ENCODE measurements at places on chromosomes 7 and 10. TPM values are rescaled to one million over a fixed set of nuclear protein-coding genes. Genes with fewer than 3 reads are reported as not detected.

Gene MYPN
- total RNA-seq, result 0.22 TPM

DNA sequence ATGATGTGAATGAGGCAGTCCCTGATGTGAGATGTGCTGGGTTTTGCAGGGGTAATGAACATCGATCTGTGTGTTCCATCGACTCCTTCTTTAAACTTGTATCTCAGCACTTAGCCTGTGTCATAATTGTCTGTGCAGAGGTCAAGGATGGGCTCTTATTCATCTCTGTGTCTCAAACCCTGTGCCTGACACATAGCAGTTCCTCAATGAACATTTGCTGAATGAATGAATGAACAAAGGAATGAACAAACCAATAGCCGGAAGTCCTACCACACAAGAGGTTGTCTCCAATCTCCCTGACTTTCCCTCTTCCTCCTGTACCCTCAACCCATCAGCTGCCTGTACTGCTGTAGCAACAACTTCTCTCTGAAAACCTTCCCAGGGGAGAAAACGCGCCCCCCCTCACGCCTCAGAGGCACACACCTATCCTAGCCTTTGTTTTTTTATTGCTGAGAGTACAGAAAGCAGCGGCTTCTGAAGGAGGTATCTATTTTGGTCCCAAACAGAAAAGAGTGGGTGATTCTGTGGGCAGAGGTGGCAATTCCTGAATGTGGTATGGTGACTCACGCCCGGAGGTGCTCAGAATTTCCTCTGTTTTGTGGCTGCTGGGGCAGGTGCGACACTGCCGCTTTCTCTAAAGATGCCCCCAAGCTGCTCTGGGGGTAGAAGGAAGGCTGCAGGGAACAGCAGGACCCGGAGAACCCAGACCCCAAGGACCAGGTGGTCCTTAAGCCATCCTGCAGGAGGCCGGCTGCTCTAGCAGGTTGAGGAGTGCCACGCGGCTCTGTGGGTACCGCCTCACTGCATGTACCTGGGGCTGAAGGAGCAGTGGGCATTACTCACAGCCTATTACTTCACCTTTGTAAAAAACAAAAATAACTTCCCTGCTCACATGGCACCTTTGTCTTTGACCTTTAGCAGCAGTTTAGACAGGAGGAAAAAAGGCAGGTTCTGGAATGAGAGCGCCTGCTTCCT lies 9.6 kb downstream of the IL2RA start:
- H3K4me1 ChIP-seq, result peaks cover 14% of the 10 kb centered on the region
- no peaks in the 10 kb centered on the region for H3K36me3 ChIP-seq
- peak; percentile 41 for DNase-seq
- no peak overlapping the region for H3K27ac ChIP-seq
- peaks cover 83% of the 10 kb centered on the region for H3K27me3 ChIP-seq

GRCh38 chr10:1412531-1413189 lies 324.7 kb downstream of the ADARB2 start:
- no peaks in the 10 kb centered on the region for H3K36me3 ChIP-seq
- no peak for DNase-seq
- H3K27ac ChIP-seq, result no peak overlapping the region
- no peaks in the 10 kb centered on the region for H3K27me3 ChIP-seq
- H3K4me1 ChIP-seq, result no peaks in the 10 kb centered on the region
- no peak overlapping the region for H3K4me3 ChIP-seq

GRCh38 chr10:29068302-29068701 lies 220.6 kb upstream of the LYZL1 start:
- H3K36me3 ChIP-seq, result no peaks in the 10 kb centered on the region
- H3K4me3 ChIP-seq, result no peak overlapping the region
- H3K27me3 ChIP-seq, result no peaks in the 10 kb centered on the region
- H3K4me1 ChIP-seq, result peaks cover 29% of the 10 kb centered on the region
- DNase-seq, result no peak
- no peak overlapping the region for H3K27ac ChIP-seq

Gene PTPRZ1
- 9.8 TPM for total RNA-seq

DNA sequence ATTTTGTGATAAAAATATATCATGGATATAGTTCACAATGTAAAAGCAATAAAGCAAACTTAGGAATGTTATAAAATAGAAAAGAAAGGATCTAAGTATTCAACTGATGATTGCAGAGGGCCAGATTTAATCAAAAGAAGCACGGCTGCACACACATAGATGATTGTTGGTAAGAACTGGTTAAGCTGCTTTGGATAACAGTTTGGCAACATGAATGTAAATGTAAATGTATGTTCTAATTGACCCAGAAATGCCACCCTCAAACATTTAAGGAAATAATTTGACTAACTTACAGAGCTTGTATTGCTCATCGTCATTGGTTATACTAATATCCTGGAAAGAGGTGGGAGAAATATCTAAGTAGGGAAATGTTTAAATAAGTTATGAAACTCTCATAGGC lies 13.1 kb downstream of the ZNF485 start:
- H3K27me3 ChIP-seq, result no peaks in the 10 kb centered on the region
- peaks cover 10% of the 10 kb centered on the region for H3K4me1 ChIP-seq
- peaks cover 25% of the 10 kb centered on the region for H3K36me3 ChIP-seq
- no peak for DNase-seq
- no peak overlapping the region for H3K4me3 ChIP-seq

Gene OR2A12
- not detected for total RNA-seq

- no peak overlapping the region for H3K4me3 ChIP-seq
- peak; percentile 52 for DNase-seq
- H3K36me3 ChIP-seq, result peaks cover 9% of the 10 kb centered on the region
- no peaks in the 10 kb centered on the region for H3K27me3 ChIP-seq
- H3K4me1 ChIP-seq, result peaks cover 2% of the 10 kb centered on the region
These were observed 22.7 kb downstream of the ARL3 start for GRCh38 chr10:102691285-102692066.

Gene NYAP1
- total RNA-seq, result not detected

- peak; percentile 18 for DNase-seq
- no peaks in the 10 kb centered on the region for H3K36me3 ChIP-seq
- no peaks in the 10 kb centered on the region for H3K27me3 ChIP-seq
- no peak overlapping the region for H3K27ac ChIP-seq
- H3K4me1 ChIP-seq, result no peaks in the 10 kb centered on the region
These were observed 211.6 kb upstream of the AGK start for GRCh38 chr7:141339603-141340002.

Gene TMEM270
- total RNA-seq, result not detected

DNA sequence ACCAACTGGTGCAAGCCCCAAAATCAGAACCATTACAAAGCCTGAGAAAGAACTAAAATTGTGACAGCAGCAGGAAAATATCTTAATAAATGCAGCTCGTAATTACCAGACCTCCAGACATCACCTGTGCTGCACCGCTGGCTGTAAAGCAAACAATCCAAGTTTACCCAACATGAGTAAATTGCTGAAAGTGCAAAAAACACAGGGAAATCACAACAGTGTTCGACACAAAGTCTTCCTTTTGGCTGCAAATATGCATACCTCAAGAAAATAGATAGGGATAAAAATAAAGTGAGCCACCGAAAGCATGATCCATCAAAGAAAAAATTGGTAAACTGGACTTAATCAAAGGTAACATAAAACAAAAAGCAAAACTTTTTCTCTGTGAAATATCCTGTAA lies 101.7 kb downstream of the SLC16A9 start:
- no peak for DNase-seq
- H3K27me3 ChIP-seq, result no peaks in the 10 kb centered on the region
- H3K27ac ChIP-seq, result no peak overlapping the region
- no peak overlapping the region for H3K4me3 ChIP-seq
- H3K4me1 ChIP-seq, result peaks cover 10% of the 10 kb centered on the region
- no peaks in the 10 kb centered on the region for H3K36me3 ChIP-seq

Gene NUPR2
- total RNA-seq, result not detected

DNA sequence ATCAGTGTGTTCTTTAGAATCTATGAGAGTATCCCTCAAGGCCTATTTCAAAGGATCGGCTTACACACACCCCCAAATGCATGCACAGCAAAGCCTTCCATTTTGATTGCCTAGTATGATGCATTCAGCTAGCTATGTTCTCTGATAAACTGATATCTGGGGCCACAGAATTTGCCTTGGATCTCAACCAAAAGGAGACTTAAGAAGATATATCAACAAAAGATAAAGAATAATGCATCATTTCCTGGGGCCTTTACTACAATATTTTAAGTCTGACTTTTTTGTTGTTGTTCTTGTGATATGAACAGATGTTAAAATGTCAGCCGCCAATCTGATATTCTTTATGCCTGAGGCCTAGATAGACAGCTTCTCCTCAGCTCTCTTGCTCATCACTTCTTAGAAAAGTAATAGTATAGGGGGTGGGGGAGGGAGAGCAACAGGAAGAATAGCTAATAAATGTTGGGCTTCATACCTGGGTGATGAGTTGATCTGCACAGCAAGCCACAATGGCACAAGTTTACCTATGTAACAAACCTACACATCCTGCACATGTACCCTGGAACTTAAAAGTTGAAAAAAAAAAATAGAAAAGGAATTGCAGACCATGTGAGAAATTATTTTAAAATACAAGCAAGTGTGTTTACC lies 792.9 kb upstream of the GHITM start:
- H3K27ac ChIP-seq, result no peak overlapping the region
- H3K36me3 ChIP-seq, result no peaks in the 10 kb centered on the region
- H3K4me1 ChIP-seq, result peaks cover 9% of the 10 kb centered on the region
- no peaks in the 10 kb centered on the region for H3K27me3 ChIP-seq

Gene MMS19
- total RNA-seq, result 67.0 TPM

- no peaks in the 10 kb centered on the region for H3K27me3 ChIP-seq
- no peak overlapping the region for H3K27ac ChIP-seq
- H3K4me3 ChIP-seq, result no peak overlapping the region
- peaks cover 12% of the 10 kb centered on the region for H3K36me3 ChIP-seq
These were observed 75.8 kb downstream of the C1GALT1 start for GRCh38 chr7:7257899-7258692.

DNA sequence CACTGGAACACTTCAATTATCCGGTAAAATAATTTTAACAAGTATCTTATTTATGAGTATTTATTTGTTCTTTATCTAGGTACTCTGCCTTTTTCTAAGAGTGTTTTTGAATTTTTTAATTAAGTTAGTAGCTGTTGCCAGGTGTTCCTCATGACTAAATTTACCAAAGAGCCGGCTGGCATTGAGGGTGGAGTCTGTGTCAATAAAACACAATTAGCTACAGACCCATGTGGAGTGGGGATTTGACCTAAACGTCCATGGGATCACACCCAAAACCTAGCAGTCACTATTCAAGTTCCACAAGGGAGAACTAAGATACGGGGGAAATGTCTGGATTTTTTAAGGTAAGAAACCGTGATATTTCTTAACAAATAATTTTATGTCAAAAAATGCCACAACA lies 9.8 kb downstream of the SLC16A12 start:
- no peaks in the 10 kb centered on the region for H3K27me3 ChIP-seq
- DNase-seq, result no peak
- H3K4me1 ChIP-seq, result no peaks in the 10 kb centered on the region
- H3K27ac ChIP-seq, result no peak overlapping the region

Gene CTAGE8
- 2.6 TPM for total RNA-seq

GRCh38 chr7:118245267-118246040 lies 20.9 kb downstream of the ANKRD7 start:
- H3K4me1 ChIP-seq, result no peaks in the 10 kb centered on the region
- H3K36me3 ChIP-seq, result no peaks in the 10 kb centered on the region
- H3K27me3 ChIP-seq, result peaks cover 76% of the 10 kb centered on the region
- no peak overlapping the region for H3K4me3 ChIP-seq
- no peak overlapping the region for H3K27ac ChIP-seq
- DNase-seq, result no peak

DNA sequence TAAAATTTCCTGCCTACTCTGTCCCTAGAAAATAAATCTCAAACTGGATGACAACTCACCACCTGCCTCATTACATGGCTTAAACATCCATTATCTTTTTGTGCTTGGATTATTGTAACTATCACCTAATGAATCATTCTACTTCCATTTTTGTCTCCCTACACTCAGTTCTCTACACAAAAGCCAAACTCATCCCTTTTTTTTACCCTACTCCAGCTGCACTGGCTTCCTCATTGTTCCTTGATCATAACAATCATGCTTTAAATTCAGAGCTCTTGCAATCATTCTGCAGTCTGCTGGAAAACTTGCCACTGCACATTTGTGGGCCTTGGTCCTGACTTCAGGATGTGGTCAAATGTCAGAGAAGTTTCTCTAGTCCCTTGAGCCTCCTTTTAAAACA lies 280.0 kb downstream of the DGKB start:
- no peak overlapping the region for H3K4me3 ChIP-seq
- H3K4me1 ChIP-seq, result no peaks in the 10 kb centered on the region
- no peak for DNase-seq
- peaks cover 20% of the 10 kb centered on the region for H3K27me3 ChIP-seq
- no peaks in the 10 kb centered on the region for H3K36me3 ChIP-seq

Gene TCERG1L
- not detected for total RNA-seq
